ENCODE measurements at places on chromosomes 5 and 9.
A peak's percentile ranks its signal among the peaks of the same experiment; 100 is the strongest.

DNA sequence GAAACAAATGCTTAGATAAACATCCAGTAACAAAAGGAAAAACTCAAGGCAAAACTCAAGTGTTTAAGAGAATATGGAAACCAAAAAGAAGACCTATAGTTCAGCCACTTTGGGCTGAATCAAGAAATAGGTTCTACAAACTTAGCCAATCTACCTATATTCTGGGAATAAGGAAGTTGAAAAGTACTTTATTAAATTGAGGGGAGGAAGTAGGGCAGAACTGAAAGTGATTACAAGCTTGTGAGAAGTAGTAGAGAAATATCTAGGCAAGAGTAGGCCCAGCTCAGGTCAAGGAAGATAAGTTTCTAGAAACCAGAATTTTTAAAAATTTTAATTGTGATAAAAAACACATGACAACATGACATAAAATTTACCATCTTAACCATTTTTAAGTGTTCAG is 384.8 kb upstream of the PCSK5 start:
- no peak for DNase-seq

GRCh38 chr5:153050496-153051179 is 439.8 kb upstream of the GRIA1 start:
- DNase-seq, result no peak

DNA sequence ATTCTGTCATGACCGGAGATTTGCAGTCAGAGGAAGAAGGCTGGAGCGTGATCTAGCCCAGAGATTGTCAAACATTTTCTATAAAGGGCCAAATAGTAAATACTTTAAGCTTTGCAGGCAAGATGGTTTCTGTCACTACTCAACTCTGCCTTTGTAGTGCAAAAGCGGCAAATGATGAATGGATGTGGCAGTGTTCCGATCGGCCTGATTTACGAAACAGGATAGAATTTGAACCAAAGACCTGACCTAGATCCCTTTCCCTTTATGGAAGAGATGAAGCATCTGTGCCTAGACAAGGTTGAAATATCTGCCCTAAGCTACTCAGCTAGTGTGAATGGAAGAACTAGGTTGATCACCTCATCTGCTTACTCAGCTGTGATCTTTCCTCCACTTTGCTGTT is 209.5 kb downstream of the YTHDC2 start:
- no peak for DNase-seq

DNA sequence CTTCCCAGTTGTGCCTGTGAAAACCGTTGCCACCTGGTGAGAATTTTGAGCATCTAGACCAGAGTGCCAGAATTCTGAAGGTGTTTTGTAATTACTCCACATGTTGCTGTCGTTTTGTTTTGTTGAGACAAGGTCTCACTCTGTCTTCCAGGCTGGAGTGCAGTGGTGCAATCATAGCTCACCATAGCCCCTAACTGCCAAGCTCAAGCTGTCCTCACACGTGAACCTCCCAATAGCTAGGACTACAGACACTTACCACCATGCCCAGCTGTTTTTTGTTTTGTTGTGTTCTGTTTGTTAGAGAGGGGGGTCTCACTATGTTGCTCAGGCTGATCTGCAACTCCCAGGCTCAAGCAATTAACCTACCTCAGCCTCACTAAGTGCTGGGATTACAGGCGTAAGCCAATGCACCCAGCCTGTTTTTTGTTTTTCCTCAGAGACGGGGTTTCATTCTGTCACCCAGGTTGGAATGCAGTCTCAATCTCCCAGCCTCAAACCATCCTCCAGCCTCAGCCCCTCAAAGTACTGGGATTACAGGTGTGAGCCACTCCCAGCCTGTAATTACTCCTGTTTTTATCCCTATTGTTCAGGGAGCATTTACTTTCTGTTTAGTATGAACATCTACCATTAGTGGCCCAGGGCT is 121.1 kb upstream of the DMRT1 start:
- no peak for DNase-seq

DNA sequence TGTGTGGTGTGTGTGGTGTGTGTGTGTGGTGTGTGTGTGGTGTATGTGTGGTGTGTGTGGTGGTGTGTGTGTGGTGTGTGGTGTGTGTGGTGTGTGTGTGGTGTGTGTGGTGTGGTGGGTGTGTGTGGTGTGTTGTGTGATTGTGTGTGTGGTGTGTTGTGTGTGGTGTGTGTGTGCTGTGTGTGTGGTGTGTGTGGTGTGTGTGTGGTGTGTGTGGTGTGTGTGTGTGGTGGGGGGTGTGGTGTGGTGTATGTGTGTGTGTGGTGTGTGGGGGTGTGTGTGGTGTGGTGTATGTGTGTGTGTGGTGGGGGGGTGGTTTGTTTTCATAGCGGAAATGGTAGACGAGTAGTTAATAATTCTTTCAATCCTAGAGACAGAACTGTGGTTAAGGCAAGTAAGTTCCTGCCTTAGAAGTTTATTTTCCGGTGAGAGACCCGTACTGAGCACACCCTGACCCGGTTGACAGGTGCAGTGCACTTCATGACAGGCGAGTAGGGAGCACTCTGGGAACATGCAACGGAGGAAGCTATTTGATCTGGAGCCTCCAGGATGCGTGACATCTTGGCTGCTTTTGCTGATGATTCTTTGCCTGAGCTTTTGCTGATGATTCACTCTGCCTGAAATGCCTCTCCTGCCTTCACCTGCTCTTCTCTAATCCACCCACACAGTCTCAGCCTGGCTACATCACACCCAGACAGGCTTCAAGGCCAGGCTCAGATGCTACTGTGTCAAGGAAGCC is 21.7 kb upstream of the FAT2 start:
- DNase-seq, result peak; percentile 46

GRCh38 chr9:88985616-88986015 is 5.7 kb upstream of the S1PR3 start:
- DNase-seq, result no peak

- DNase-seq, result no peak
Observed at GRCh38 chr5:32713361-32713769, 2.2 kb downstream of the NPR3 start.

DNA sequence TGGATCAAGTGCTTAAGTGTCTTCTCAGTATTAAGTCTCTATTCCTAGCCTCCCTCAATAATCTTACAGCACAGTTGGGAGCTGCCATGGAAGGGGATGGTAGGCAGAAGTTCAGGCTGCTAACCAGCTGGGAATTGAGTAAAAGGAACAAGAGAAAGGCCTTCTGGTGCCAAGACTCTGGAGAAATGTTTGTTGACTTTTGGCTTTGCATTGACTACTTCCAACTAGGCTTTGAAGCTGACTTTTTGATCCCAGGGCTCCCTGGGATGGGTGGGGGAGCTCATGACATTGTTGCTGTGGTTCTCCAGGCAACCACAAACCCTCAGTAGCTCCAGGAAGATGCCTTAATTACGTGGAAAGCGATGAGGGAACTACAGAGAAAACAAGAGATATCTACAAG is 85.2 kb upstream of the HTR4 start:
- DNase-seq, result no peak

DNA sequence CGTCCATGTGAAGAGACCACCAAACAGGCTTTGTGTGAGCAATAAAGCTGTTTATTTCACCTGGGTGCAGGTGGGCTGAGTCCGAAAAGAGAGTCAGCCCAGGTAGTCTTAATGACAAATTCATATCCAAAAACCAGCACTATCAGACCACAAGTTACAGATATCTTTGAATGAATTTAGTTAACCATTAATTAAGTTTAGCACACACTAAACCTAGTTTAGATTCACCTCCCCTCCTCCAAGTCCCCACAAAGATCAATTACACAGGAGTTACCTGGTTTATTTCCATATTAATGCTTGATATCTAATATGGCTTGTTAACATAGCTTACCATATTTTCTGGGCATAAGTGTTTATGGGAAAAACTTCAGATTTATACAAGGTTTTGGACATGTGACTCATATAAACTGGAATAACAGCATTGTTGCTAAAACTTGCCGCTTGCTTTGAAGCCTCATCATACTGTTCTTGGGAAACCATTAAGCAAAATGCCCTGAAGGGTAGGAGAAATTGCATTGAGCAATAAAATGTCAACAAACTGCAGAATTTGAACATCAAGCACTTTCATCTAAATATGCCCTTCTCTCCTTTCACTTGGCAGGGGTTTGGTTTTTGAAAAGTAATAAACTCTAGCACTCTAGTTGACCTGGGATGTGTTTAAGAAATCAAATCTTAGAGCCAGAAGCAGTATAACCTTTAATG is 166.9 kb downstream of the SNCAIP start:
- no peak for DNase-seq

DNA sequence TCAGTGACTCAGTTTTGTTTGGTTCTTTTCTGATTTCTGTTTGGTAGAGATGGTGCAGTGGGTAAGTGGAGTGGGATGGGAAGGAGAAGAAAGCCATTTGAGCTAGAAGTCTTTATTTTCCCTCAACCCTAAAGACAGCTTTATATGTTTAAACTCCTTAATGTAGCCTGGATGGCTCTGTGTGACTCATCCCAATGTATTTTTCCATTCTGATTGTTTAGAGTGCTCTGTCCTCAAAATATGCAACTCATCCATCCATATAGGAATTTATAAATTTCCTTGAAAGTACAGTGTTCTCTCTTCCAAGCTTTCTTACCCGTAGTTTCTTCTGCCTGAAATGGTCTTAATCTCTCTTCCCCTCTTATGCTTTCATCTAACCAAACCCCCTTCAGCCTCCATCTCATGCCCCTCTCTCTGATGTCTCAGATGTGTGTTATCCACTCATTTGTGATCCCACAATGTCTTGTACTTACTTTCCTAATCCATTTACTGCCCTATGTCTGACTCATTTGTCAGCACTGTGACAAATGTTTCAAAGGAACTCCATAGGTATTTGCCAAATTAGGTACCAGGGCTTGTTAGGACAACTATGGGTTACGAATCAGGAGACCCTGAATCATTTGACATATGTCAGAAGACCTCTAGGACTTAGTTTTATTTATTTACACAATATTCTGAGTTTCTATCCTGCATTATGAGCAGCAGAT is 217.5 kb upstream of the SGCD start:
- no peak for DNase-seq

DNA sequence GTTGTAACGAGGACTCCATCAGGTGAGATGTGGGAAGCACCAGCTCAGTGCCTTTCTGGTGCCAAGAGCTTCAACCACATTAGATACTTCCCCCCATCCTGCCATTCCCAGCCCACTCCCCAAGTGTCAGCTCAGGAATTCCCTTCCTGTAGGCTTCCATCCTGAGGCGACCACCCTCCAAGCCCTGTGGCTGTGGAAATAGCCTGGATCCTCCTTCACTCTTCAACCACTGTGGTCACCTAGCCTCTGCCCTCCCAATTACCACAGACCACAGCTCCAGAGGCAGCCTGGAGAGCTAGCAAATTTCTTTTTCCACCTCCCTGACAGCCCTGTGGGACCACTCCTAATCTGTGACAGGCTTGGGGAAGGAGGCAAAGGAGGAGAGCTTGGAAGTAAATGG is 219.8 kb upstream of the MAP3K1 start:
- DNase-seq, result no peak

GRCh38 chr9:93467062-93467416 is 13.7 kb upstream of the FAM120AOS start:
- no peak for DNase-seq

DNA sequence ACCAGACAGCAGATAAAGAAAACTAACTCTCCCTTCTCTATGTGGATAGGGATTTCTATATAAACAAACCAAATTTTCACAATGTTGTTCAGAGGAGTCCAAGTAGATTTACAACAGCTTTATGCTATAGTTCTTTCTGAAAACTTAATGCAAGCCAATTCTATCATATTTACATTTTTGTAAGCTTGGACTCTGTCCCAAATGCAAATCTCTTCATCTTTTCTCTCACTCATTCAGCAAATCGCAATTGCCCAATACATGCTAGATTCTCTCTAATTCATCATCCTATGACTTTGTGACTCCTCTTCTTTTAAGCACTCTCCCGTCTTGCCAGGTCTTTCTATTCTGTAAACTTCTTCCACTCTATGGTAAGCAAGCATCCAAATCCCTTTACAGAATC is 39.1 kb upstream of the UGT3A2 start:
- no peak for DNase-seq

DNA sequence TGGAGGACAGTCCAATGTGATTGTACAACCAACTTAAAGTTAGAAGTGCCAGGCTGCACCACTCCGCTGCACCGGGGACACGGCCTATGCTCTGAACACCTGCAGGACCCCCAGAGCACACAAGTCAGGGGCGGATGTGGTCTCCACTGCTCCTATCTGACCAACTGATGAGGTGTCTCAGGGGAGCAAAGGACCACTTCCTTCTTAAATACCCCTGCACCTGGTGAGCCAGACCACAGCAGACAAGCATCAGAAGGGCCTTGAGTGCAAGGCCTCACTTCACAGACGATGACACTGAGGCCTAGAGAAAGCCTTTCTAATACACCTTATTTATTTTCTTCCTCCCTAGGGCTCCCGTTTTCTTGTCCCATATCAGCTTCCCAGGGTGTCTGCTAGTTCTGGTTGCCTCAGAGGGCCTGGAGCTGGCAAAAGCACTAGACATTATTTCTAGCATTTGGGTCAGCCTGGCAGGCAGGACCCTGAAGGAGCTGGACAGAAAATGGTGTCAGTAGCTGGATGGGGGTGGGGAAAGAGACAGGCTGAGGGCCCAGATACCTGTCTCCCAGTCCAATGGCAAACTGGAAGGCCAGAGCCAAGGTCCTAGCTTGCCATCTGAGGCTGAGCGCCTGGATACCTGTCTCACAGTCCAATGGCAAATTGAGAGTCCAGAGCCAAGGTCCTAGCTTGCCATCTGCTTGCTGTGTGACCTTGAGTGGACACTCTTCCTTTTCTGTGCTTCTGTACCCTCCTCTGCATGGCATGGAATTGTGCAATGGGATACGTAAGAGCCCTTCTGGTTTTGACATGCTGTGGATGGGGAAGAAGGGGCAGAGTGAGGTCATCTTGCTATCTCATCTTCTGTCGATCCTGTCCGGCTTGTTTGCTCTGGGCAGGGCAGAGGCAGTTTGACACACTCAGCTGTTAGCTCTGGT is 9.0 kb downstream of the CCDC69 start:
- DNase-seq, result no peak

DNA sequence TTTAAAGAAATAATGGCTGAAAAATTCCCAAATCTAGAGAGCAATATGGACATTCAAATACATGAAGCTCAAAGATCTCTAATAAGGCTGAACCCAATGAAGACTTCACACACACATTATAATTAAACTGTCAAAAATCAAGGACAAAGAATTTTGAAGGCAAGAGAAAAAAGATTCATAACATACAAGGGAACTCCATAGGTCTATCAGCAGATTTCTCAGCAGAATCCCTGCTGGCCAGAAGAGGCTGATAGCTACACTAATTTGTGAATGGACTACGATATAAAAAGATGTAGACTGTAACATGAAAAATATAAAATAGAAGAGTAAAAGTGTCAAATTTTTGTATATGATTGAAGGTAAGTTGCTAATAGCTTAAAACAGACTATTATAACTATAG is 251.9 kb downstream of the ADAMTS6 start:
- no peak for DNase-seq

- DNase-seq, result no peak
Observed at GRCh38 chr9:71743217-71743705, 25.1 kb downstream of the CEMIP2 start.

DNA sequence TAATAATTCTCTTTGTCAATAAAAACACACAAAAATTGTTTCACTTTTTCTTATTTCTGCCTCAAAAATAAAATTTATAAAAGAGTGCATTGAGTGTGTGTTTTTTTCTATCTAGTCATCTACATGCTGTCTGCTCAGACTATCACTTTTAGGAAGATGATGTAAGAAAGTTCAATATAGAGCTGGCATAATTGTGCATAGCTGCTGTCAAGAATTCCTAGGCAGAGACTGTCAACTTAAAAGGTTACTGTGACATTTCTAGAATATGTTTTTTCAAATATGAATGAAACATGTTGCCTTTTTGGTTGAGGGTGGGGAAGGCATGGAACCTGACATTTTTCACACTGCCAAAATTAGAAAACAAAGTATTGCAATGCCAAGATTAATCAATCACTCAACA is 172.3 kb downstream of the CDH10 start:
- no peak for DNase-seq

- DNase-seq, result no peak
Observed at GRCh38 chr9:20238921-20239320, 383.4 kb downstream of the MLLT3 start.
